ENCODE measurements at places on chromosomes 7 and 10. TPM values are rescaled to one million over a fixed set of nuclear protein-coding genes. Genes with fewer than 3 reads are reported as not detected.

- no peak for DNase-seq
Observed at GRCh38 chr10:103960103-103960502, 6.8 kb upstream of the SLK start.

Gene ARF5
- 194 TPM for polyA plus RNA-seq

Gene BMPER
- polyA plus RNA-seq = 28.1 TPM

DNA sequence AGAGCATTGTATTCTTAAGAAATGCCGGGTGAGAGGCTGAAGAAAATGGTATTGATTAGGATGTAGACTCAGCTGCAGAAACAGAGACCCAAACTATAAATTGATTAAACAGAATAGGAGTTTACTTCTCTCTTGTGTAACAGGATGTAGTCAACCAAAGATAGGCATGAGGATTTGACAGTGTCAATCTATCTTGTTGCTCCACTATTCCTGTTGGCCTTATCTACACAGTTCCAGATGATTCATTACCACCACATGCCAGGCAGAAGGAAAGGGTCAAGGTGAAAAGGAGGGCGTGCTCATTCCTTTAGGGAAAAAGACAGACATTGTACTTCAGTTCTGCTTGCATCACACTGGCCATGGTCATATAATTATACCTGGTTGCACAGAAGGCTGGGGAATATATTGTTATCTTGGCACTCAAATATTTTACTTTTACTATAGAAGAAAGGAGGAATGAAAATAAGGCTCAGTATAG is 11.9 kb upstream of the DMTF1 start:
- no peak for DNase-seq

Gene TAS2R41
- not detected for polyA plus RNA-seq

DNA sequence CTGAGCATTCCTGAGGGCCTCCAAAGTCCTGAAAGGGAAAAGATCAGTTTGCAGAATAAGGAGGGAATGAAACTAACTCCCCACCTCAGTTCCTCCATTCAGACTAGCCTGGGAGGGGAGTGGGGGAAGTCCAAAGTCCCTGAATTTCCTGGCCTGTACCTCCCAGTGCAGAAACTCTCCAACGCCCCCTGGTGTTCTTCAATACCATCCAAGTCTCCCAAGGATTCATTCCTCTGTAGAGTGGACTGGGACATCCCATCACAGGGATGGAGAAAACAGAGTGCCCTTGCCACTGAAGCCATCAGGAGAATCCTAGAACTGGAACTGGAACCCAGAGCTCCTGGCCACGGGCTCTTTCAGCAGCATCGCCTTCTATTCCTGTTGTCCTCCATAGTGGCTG is 1.6 kb upstream of the COL13A1 start:
- peak; percentile 47 for DNase-seq

DNA sequence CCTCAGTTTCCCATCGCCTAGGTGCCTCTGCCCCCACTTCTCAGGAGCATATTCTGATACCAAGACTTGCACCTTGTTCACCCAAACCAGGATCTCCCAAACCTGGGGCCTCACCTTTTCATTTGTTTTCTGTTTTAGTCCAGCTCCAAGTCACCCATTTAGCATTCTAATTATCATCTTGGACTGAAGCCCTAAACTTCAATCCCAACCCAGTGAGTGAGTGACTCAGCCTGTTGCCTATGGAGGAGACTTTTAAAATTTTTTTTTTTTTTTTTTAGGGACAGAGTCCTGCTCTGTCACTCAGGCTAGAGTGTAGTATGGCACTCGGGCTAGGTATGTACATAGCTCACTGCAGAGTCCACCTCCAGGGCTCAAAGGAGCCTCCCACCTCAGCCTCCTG is 378.9 kb upstream of the AUTS2 start:
- no peak for DNase-seq

GRCh38 chr7:150514748-150515222 is at the start of gene GIMAP7:
Gene GIMAP7, plus strand, starts transcription at chr7:150514872. Its CDS starts 5,103 bp downstream, at chr7:150519975.
- DNase-seq = no peak

Gene EN2
- 0.39 TPM for polyA plus RNA-seq

GRCh38 chr10:63173468-63174232 is 40.5 kb downstream of the NRBF2 start:
- no peak for DNase-seq

- no peak for DNase-seq
Observed at GRCh38 chr7:52257890-52258289, 777.5 kb upstream of the POM121L12 start.

DNA sequence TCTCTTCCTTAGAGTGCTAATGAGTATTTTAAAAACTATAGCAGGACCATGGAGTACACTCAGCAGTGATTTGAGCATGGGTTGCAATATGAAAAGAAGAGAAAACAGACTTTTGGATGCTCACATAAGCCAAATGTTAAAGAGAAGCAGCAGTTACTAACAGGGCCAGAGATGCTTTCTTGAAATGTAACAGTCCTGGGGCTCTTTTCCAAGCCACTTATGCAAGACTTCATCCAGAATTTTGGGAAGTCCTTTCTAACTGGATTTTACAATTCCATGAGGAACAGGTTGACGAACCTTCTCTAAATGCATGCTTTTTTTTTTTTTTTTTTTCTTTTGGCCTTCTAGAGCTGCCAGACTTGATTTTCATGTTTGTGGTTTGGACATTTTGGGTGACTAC is 282.0 kb downstream of the SEC23IP start:
- no peak for DNase-seq

DNA sequence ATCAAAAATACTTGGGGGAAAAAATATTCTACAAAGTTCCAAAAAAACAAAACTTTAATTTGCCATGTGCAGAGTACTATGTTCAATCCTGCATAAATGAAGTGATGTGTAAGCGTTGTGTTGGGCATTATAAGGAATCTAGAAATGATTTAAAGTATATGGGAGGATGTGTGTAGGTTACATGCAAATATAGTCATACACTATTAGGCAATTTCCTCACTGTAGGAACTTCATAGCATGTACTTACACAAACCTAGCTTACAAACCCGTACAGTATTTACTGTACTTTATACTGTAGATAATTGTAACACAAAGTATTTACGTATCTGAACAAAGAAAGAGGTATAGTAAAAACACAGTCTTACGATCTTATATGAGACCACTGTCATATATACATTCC is 72.3 kb downstream of the NRBF2 start:
- DNase-seq = no peak

- no peak for DNase-seq
Observed at GRCh38 chr7:93359520-93360198, 127.5 kb downstream of the VPS50 start.

- no peak for DNase-seq
Observed at GRCh38 chr10:102988404-102989314, 70.6 kb downstream of the CNNM2 start.

All from left renal cortex interstitium (tissue), 4 donors.